Activated T-helper 1 cell treated with anti-CD3 and anti-CD28 coated beads, Interleukin-12 subunit alpha, Interleukin-12 subunit beta, Interleukin-2, Interleukin-4 antibody, amounts not matched to agents 30 ng/mL and 10 ng/mL and 1 ng/mL, durations not matched to agents 14 hours and 24 hours and 36 hours (primary cell): ENCODE measurements at places on chromosomes 2 and 18. TPM values are rescaled to one million over a fixed set of nuclear protein-coding genes. Genes with fewer than 3 reads are reported as not detected.
A peak's percentile ranks its signal among the peaks of the same experiment; 100 is the strongest.

- DNase-seq: no peak
Measured at GRCh38 chr2:78644854-78645253, 380.6 kb upstream of the REG3G start.

DNA sequence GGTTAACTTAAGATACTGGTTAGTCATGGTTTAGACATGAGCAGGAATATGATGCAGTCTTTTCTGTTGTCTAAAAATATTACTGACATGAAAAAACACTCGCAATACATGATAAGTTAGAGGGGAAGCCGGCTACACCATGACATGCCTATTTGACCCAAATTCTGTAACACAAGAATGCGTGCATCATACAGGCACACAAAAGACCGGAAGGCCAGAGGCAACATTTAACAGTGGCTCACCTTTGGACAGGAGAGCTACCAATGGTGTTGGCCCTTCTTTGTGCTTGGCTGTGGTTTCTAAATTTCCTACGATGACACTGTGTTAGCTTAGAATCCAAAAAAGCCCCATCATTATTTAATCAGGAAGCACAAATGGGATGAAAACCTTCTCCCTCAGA lies 4.1 kb downstream of the PARD6G start:
- DNase-seq: no peak

DNA sequence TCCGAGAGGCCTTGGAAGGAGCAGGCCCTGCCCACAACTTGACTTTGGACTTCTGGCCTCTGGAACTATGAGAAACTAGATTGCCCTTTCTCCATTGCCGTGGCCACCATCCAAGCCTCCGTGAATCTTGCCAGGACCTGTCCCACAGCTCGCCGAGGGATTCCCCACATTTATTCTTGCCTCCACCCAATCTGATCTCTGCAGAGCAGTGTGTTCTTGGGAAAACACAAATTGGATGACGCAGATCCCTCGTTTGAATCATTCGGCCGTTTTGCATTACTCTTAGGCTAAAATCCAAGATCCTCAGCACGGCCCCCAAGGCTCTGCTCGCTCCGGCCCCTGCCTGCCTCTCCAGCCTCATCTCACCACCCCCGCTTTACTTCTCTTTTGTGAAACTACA lies 364.2 kb downstream of the ZNF516 start:
- DNase-seq: no peak

Gene DYSF
- not detected in 2 replicates for total RNA-seq

DNA sequence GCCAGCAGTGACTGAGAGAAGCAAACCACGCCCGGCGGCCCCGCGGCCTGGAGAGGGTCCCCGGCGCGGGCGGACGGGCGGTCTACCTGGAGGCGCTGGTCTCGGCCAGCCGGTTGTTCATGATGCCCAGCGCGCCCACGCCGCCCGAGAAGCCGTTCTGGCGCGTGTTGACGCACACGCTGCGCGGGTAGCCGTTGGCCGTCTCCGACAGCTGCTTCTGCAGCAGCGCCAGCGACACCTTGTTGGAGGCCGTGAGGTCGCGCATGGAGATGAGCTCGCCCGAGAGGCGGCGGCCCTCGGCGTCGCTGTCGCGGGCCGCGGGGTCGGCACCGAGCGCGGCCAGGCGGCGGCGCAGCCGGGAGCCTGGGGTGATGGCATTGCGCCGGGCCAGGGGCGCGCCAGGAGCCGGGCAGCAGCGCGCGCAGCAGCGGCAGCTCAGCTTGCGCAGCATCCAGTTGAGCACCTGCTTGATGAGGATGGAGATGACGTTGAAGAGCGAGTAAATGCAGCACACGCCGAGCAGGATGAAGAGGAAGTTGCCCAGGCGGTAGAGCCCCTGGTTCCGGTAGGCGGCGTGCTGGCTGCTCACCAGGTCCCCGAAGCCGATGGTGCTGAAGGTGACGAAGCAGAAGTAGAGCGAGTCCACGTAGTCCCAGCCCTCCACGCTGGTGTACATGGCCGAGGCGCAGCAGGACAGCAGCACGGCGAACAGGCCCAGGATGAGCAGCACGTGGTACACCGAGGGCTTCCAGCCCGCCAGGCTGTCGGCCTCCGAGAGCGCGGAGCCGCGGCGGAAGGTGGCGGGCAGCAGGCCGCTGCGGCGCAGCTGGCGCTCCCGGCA lies 118.1 kb downstream of the MSH2 start:
- peak; percentile 70 for DNase-seq

DNA sequence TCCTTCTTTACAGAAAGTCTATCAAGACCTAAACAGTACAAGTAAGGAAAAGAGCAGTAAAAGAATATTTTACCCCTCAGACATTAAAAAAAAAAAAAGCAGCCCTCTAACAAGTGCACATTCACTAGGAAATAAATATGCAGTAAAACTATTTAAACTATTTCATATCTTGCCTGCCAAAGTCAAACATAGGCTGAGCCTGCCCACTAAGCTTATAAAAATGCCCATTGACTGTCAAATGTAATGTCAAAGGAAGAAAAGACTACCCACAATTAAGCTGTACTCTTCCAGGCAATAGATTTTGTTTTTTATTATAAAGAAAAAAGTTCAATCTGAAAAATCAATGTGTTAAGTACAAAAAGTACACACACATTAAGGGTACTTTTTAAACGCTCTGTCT lies 11.8 kb downstream of the ALS2 start:
- DNase-seq: no peak

GRCh38 chr2:696463-696862 lies 19.3 kb upstream of the TMEM18 start:
- DNase-seq: no peak

- DNase-seq: peak; percentile 30
Measured at GRCh38 chr2:96325041-96325883, at the start of gene ITPRIPL1. ITPRIPL1 (plus strand) TSS chr2:96325317; CDS start chr2:96325840, 523 bp downstream.

DNA sequence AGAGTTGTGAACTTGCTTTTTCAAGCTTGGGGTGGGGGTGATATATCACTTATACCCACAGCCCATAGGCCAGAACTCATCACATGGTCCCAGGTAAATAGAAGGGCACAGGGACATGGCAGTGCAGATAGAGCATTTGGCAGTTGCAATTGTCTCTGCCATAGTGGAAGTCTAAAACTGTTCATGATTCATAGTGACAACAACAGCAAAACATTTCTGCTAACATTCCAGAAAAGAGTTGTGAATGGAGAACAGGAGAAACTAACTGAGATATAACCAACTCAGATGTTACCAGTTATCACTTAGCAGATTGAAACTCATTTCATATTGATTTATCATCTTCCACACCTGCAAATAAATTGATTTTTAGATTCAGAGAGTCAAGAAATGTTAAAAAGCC lies 278.6 kb upstream of the KYNU start:
- DNase-seq: no peak

DNA sequence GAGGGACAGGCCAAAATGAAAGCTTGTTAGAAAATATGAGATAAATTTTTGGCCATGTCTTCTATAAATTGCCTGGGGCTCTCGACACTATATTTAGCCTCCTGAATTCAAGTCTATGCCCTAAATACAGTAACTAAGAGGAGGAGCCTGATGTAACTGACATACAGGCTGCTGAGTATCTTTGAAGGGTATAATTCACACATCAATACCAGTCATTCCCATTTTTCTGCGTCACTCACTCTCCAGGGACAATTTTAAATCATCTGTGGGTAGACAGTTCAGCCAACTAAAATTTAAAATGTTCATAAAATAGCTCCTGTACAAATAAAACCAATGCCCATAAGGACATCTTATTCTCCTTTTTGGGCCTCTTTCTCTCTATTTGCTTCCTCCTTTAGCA lies 105.9 kb downstream of the AP1S3 start:
- DNase-seq: no peak

- no peak for DNase-seq
Measured at GRCh38 chr2:205772983-205773382, 90.7 kb downstream of the NRP2 start.

DNA sequence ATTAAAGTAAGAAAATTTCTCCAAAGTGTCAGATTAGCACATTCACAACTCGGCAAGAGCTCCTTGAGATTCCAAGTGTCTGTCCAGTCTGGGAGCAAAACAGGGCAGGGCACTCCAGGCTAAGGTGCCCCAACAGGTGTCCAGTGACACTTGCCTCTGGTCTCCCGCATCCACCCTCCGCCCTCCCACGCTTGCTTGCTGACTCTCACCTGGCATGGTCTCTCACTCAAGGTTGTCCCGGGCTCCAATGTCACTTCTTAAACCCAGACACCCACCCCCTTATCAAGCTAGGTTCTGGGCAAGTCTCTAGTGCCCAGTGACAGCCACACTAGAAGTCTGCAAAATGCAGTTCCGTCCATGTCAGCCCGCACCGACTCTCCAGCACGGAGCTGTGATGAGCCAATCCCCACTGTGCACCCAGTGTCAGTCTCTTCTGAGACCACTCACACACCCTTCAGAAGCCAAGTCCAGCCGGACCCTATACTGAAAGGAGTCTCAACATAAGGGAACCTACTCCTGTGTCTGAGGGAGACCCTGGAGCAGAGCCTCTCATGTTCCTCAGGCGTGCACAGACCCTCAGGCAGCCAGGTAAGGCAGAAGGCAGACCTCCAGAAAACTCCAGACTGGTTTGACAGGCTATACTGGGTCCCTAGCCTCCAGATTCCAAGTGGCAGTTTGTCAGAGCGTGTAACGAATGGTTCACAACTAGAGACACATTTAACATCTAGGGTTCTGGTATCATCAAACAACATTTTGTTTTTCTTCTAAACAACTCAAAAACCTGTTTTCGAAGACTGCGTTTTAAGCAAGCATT lies 45.6 kb downstream of the HDLBP start:
- no peak for DNase-seq

Gene B4GALT6
- total RNA-seq: 1.8 and 3.0 TPM in 2 replicates

DNA sequence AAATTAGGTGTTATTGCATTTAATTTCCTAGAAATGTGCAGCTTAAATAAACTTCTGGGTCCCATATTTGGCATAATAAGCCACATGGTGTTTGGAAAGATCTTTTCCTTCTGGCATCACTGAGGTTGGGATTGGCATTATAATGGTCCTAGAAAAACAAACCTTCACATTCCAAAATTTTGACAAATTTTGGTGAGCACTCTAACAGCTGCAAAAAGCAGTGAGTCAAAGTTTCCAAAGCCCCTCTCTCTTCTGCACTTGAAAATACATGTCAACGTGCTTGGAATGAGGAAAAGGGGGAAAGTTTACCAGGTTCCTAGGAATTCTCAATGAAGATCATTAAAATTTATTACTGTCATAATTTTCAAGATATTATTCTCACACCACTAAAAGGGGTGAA lies 77.8 kb upstream of the STK17B start:
- DNase-seq: no peak

Gene MERTK
- 1.3 and 1.9 TPM in 2 replicates for total RNA-seq

Gene IL1RL1
- 3.9 and 4.8 TPM in 2 replicates for total RNA-seq

GRCh38 chr2:38793511-38793910 lies 15.5 kb downstream of the GEMIN6 start:
- DNase-seq: no peak

DNA sequence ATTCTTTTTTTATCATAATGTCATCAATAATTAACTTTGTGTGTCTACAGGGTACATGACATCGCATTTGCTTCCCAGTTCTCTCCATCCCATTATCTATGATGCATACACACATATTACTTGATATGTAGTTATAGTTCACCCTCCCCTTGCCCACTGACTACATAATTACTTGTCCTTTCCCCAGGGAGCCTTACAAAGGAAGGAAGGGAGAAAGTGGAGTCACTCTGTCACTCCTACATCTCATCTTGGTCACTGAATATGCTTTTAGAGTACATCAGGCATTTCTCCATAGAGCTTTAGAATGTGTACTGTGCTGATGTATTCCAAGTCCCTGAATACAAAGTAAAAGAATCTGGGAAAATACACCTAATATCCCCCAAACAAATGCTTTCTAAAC lies 6.0 kb upstream of the DTNA start:
- DNase-seq: no peak

Gene SF3B6
- total RNA-seq: 128 and 145 TPM in 2 replicates

DNA sequence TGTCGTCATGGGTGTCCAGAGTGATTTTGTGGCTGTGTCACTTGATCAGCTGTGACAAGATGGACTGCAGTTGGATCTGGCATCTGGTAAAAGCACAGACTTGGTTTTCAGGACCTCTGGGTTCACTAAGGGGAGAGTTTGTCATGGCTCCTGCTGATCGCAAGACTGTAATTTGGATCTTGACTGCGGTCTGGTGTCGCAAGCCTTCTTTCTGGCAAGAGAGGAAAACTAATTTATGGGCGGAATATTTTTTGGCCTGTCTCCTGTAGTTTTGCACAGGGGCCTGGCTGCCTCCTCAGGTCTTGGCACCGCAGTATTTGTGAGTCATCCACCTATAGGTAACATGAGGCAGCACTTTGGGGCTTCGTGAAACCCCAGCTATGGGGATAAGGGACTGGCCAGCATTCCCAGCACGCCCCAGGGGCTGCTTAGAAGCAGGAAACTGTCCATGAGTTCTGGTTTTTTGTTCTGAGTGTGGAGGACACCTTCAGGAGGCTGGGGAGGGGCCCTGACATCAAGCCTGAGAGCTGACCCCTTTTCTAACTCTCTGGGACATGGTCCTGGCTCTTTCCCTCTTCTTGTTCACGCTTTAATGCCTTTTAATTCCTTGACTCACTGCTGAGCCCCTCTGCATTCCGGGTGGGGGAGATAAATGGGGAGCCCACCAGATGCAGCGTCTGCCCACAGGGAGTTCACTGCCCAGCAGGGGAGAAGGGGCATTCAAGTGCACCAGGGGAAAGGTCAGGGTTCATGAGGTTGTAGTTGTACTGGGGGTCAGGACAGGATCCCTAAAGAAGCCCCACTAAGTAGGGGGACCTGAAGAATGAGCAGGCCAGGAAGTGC lies 12.2 kb downstream of the SH3BP4 start:
- DNase-seq: no peak

GRCh38 chr18:48408111-48408726 lies 964 bp downstream of the ZBTB7C start:
- DNase-seq: no peak

DNA sequence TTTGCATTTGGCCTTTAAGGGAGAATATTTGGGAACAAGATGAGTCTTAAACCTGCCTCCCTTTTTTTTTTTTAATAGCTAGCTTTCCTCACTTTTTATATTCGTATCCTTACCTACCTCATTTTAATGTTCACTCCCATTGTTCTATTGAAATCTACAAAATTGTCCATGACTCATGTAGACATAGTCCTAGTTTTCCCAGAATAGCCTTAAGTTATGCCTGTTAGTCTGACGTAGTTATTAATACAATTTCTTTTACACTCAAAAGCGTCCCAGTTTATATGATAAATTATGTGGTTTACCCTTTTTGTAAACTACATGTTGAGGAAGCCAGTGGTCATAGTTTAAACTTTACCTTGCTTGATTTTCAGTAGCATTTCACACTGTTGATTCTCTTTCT lies 73.4 kb downstream of the UBR3 start:
- no peak for DNase-seq

DNA sequence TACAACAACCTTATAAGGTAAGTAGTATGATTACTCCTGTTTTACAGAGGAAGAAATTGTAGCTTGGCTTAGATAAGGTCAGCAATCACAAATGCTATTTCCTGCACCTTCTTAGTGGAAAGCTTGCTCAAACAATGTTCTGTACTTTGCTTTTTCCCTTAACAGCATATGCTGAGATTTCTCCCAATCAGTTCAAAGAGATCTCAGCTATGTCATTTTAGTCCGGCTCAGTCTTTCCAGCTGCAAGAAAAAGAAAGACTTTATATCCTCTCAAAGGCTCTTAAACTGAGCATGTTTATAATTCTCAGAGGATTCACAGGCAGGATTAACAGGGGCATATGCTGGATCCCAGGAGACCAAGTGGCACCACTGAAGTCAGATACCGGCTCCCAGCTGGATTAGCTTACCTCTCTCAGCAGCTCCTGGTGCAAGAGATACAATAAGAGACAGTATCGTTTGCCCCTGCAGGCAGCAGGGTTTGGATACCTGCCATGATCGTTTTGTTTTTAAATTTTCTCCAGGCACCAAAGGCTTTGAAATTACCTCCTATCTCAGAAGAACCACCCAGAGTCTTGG lies 29.5 kb downstream of the KIAA2012 start:
- DNase-seq: no peak
